ENCODE measurements at places on chromosomes 4 and X. TPM values are rescaled to one million over a fixed set of nuclear protein-coding genes. Genes with fewer than 3 reads are reported as not detected.

The AVPR2 gene
- polyA plus RNA-seq = 0.33 TPM

GRCh38 chrX:151538190-151539122, 25.0 kb upstream of the PASD1 start:
- no peak for DNase-seq

The FAM149A gene
- polyA plus RNA-seq = 7.8 TPM

GRCh38 chr4:42501624-42502401, 104.5 kb downstream of the SHISA3 start:
- DNase-seq = no peak

The C1GALT1C1 gene
- polyA plus RNA-seq = 18.5 TPM

DNA sequence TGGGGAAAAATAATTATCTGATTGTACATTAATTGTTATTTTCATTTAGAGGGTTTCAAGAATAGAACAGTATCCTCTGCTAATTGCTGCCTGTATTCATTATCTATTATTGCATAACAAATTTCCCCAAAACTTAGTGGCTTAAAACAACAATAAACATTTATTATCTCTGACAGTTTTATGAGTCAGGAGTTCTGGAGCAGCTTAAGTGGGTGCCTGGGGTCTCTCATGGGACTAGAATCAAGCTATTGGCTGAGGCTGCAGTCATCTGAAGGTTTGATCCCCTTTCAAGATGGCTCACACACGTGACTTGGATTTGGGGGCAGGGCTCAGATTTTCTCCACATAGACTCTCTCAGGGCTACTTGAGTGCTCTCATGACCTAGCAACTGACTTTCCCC, 98.1 kb upstream of the JADE1 start:
- DNase-seq = no peak

GRCh38 chr4:15598644-15599043, 56.5 kb downstream of the FBXL5 start:
- DNase-seq = no peak

- DNase-seq = no peak
These were observed 64.2 kb downstream of the SPINK2 start for GRCh38 chr4:56757261-56757746.

GRCh38 chr4:139599076-139599475, 43.1 kb upstream of the SETD7 start:
- DNase-seq = no peak

GRCh38 chr4:140085881-140086280, 68.1 kb downstream of the MAML3 start:
- no peak for DNase-seq

- no peak for DNase-seq
These were observed 512.2 kb upstream of the INTU start for GRCh38 chr4:127120441-127121090.

DNA sequence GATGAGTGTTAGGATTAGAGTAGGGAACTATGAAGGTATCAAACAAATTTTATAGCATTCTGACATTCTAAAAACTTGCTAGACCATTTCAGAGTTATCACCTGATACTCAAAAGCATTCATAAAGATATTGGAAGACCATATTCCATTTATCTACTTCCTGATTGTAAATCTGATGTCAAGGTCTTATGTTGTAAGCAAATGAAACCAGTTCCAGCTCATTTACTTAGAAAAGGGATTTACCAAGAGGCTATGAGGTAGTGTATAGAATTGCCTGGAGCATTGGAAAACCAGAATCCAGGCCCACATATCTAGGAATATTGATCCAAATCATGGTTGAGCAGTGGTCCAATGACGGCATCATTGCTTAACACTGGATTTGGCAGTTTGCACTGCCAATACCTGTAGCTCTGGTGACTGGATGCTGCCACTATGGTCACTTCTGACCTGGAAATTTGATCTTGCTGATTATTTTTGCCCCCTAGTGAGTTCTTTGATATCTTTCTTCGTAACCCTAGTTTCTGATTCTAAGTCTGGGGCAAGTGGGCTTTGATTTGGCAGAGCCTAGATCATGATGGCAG, 25.4 kb downstream of the ARFIP1 start:
- DNase-seq = no peak

GRCh38 chr4:53688186-53688790, 97.0 kb upstream of the LNX1 start:
- DNase-seq = no peak

The PNMA6F gene
- polyA plus RNA-seq = not detected

The VEGFD gene
- polyA plus RNA-seq = 0.81 TPM

GRCh38 chr4:113008135-113008534, 41.3 kb upstream of the ANK2 start:
- DNase-seq = no peak

The CSAG3 gene
- not detected for polyA plus RNA-seq

GRCh38 chr4:105715692-105716278, 7.2 kb downstream of the GSTCD start:
- peak; percentile 31 for DNase-seq

The ATP5ME gene
- 264 TPM for polyA plus RNA-seq

GRCh38 chrX:22015139-22015750, 16.9 kb upstream of the PHEX start:
- no peak for DNase-seq

GRCh38 chr4:8699479-8700145, 107.0 kb downstream of the CPZ start:
- no peak for DNase-seq

The FGFR3 gene
- 0.99 TPM for polyA plus RNA-seq

The GPR119 gene
- not detected for polyA plus RNA-seq

DNA sequence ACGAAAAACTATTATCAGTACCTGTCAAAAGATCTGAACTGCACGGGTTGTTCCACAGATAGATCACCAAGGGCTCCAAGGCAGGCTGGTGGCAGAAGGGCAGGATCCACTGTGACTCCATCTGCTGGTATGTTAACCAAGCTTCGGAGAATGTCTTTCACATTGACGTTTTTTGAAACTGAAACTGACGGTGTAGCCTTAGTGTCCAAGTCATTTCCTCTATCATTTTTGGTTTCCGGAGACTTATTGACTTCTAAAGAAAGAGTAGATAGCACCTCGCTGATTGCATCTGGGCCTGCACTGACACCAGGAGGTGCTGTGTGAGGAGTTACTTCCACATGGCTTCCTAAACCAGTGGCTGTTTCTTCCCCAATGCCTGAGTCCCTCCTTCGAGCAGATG, 186.9 kb downstream of the LRBA start:
- DNase-seq = no peak

The TENT5D gene
- polyA plus RNA-seq = not detected

The USP26 gene
- not detected for polyA plus RNA-seq

The ALPK1 gene
- polyA plus RNA-seq = 6.1 TPM

DNA sequence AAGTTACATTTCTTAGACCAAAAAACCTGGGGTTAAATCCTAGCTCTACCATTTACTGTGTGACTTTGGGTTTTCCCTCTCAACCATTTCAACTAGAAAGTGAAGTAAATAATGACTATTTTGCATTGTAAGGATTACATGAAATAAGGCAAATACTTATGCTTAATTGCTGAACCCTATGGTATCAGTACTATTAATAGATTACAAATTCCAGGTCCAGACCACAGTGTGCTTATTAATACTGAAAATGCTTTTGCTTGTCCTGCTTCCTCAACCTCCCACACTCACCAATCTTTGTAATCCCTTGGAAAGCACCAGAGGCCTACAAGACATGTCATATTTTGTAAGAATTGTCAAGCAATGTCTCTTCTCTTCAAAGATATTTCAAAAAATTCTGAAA, 456.5 kb downstream of the SPOCK3 start:
- DNase-seq = no peak

The DCAF4L1 gene
- polyA plus RNA-seq = not detected

The AMBN gene
- not detected for polyA plus RNA-seq

- no peak for DNase-seq
These were observed 22.6 kb downstream of the WDR1 start for GRCh38 chr4:10093801-10094552.

- DNase-seq = no peak
These were observed 32.2 kb downstream of the ZCCHC12 start for GRCh38 chrX:118855681-118856310.

The XAGE2 gene
- polyA plus RNA-seq = 0.43 TPM

GRCh38 chr4:58962424-58962823, 1852.2 kb upstream of the IGFBP7 start:
- DNase-seq = no peak

- no peak for DNase-seq
These were observed 80.3 kb upstream of the HHIP start for GRCh38 chr4:144565527-144566195.

The PAGE1 gene
- not detected for polyA plus RNA-seq

DNA sequence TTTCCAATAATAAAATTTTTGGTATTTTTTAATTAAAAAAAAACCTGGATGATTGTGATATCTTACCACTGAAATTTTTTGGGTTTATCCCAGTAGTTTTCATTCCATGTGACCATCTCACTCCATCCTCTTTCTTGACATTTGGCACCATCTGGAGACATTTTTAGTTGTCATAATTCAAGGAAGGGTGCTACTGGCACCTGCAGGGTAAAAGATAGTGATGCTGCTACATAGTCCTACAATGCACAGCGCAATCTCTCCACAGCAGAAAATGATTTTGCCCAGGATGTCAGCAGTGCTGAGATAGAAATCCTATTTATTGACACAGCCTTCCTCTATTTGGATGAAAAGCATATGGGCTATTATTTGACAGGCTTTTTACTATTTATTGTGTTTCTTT, 79.3 kb downstream of the RBPJ start:
- DNase-seq = no peak

The XK gene
- polyA plus RNA-seq = 10.2 TPM

DNA sequence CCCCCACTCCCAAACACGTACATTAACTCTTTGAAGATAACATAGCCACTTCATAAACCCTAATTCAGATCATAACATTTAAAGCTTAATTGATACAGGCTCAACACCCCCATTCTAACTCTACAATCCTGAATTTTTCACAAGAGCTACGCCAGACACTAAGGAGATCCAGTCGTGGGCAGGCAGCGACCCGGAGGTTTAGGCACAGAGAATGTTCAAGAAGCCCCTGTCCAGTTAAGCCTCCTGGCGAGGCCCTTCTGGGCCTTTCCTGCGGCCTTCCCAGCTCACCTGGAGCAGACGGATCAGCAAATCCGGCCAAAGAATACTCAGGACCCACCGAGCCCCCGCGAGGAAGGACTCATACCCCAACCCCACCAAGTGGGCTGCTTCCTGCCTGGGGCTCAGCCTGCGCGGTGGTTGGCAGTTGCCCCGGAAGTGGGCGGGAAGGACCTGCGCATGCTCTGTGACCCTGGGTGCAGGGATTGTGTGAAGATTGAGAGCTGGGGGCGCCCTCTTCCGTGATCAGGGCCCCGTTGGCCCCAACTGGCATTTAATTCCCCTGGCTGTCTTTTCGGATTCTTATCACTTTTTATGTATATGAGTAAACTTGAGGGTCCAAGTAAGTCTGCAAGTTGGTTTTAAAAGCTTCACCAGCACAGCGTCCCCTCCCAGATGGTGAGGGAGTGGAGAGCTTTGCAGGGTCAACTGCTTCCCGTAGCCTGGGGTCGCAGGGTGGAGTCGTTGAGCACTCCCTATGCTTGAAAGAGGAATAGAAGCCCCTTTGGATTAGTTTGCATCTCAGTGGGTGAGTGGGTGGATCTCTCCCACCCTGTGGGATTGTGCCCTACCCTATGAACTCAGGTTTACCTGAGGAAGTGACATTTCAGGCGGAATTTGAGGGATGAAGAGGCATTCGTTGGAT, at the start of gene TRIM61:
TRIM61 (minus strand) TSS at position 415 of the 922 bp plus-strand sequence. CDS start 7,655 bp downstream, outside the sequence.
- DNase-seq = peak; percentile 74

The SCOC gene
- 68.6 TPM for polyA plus RNA-seq

- no peak for DNase-seq
These were observed 39.0 kb upstream of the GPM6B start for GRCh38 chrX:13855689-13856450.
